A549 treated with CORT108297 at 1 μM for 4 hours (cell line): ENCODE measurements at places on chromosomes 1 and 21. TPM values are rescaled to one million over a fixed set of nuclear protein-coding genes. Genes with fewer than 3 reads are reported as not detected.

The LENEP gene
- total RNA-seq, result not detected in 5 replicates

The KTI12 gene
- total RNA-seq, result 16.0 to 19.4 TPM (median 16.8 TPM) in 5 replicates

The WNT9A gene
- 6.5 to 10.7 TPM (median 8.7 TPM) in 5 replicates for total RNA-seq

The ROR1 gene
- total RNA-seq, result 8.9 to 11.1 TPM (median 10.1 TPM) in 5 replicates
